Fibroblast of the aortic adventitia (primary cell): ENCODE measurements at places on chromosomes 13 and 19. TPM values are rescaled to one million over a fixed set of nuclear protein-coding genes. Genes with fewer than 3 reads are reported as not detected.

The C19orf81 gene
- total RNA-seq, result not detected in 2 replicates

The SLITRK5 gene
- under 0.01 and 0.09 TPM in 2 replicates for total RNA-seq

The KIRREL2 gene
- total RNA-seq, result 0.25 TPM in 1 of 2 replicates, not detected in the other

The IZUMO2 gene
- not detected in 2 replicates for total RNA-seq

The ZNF181 gene
- total RNA-seq, result 19.4 and 55.4 TPM in 2 replicates

The SIGLEC6 gene
- not detected in 2 replicates for total RNA-seq

The MPHOSPH8 gene
- total RNA-seq, result 14.0 and 48.5 TPM in 2 replicates

The LRRC63 gene
- total RNA-seq, result 0.09 and 0.41 TPM in 2 replicates

The ELSPBP1 gene
- total RNA-seq, result not detected in 2 replicates

The TNFRSF19 gene
- total RNA-seq, result 0.08 and 7.3 TPM in 2 replicates

The SPART gene
- total RNA-seq, result 62.7 and 95.4 TPM in 2 replicates

The RASL11A gene
- total RNA-seq, result 2.3 and 13.3 TPM in 2 replicates

The GJB2 gene
- total RNA-seq, result 0.18 TPM in 1 of 2 replicates, not detected in the other

The CGB5 gene
- not detected in 2 replicates for total RNA-seq

The LILRB5 gene
- not detected in 2 replicates for total RNA-seq

The RGS9BP gene
- 0.36 and 1.5 TPM in 2 replicates for total RNA-seq

The MIPEP gene
- total RNA-seq, result 28.1 and 59.1 TPM in 2 replicates

The MUC16 gene
- not detected in 2 replicates for total RNA-seq

The APLP1 gene
- 4.1 and 8.6 TPM in 2 replicates for total RNA-seq

The ATXN8OS gene
- total RNA-seq, result not detected in 2 replicates

The ASPDH gene
- not detected in 2 replicates for total RNA-seq

The ZIK1 gene
- 4.2 and 11.0 TPM in 2 replicates for total RNA-seq

The LRRC8E gene
- 2.1 and 5.2 TPM in 2 replicates for total RNA-seq

The DAND5 gene
- 0.18 TPM in 1 of 2 replicates, not detected in the other for total RNA-seq

The CEACAM7 gene
- total RNA-seq, result not detected in 2 replicates

The RXFP2 gene
- total RNA-seq, result not detected in 2 replicates

The C19orf18 gene
- total RNA-seq, result 0.49 TPM in 1 of 2 replicates, not detected in the other

The FGF22 gene
- 0.27 TPM in 1 of 2 replicates, not detected in the other for total RNA-seq
